ENCODE measurements at places on chromosomes 12 and 14.

DNA sequence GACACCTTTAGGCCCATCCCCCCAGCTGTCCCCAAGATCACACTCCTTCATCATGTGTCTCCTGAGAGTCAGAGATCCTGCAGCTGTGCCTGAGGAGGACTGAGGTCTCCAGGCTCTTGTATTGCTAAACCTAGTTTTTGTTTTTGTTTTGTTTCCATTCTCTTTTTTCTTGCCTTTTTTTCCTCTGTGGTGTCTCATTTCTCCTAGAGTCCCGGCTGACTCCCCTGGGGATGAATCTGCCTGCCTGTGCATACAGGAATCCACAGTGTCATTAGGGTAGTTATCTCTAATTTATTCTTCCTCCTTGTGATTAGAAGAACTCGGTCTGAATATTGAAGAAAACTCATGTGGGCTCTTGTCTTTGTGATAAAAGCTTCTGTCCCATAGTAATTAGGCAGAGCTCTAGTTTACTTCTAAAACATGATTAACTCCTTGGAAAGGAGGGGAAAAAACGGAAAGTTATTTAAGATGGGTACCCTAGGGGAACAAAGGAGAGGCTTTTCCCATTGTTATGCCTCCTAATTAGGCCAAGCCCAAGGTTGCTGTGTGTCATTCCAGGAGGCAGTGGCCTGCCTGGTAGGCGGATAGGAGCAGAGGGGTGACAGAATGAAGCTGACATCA lies 343.2 kb downstream of the ZFP36L1 start:
- peak overlapping the region; percentile 79 for H3K27ac ChIP-seq
- H3K27me3 ChIP-seq: no peaks in the 10 kb centered on the region
- no peaks in the 10 kb centered on the region for H3K4me1 ChIP-seq
- H3K4me3 ChIP-seq: no peak overlapping the region
- H3K36me3 ChIP-seq: no peaks in the 10 kb centered on the region

GRCh38 chr12:54658306-54659264 lies 10.4 kb upstream of the DCD start:
- peaks cover 3% of the 10 kb centered on the region for H3K27me3 ChIP-seq
- DNase-seq: peak; percentile 29
- no peak overlapping the region for H3K4me3 ChIP-seq
- no peaks in the 10 kb centered on the region for H3K4me1 ChIP-seq

GRCh38 chr14:60721326-60722106 lies 2.6 kb downstream of the SIX4 start:
- H3K27me3 ChIP-seq: peaks cover 11% of the 10 kb centered on the region
- no peak overlapping the region for H3K4me3 ChIP-seq
- no peaks in the 10 kb centered on the region for H3K36me3 ChIP-seq
- peak; percentile 20 for DNase-seq
- no peak overlapping the region for H3K27ac ChIP-seq

- peaks cover 5% of the 10 kb centered on the region for H3K4me1 ChIP-seq
- H3K27ac ChIP-seq: no peak overlapping the region
- no peak overlapping the region for H3K4me3 ChIP-seq
Measured at GRCh38 chr12:53596920-53597363, 29.2 kb downstream of the ATF7 start.

GRCh38 chr12:55996201-55996714 lies 818 bp upstream of the SUOX start:
- H3K27me3 ChIP-seq: no peaks in the 10 kb centered on the region
- H3K27ac ChIP-seq: peak overlapping the region; percentile 49
- H3K4me3 ChIP-seq: peak overlapping the region; percentile 63
- H3K36me3 ChIP-seq: peaks cover 46% of the 10 kb centered on the region

- H3K27ac ChIP-seq: no peak overlapping the region
- no peaks in the 10 kb centered on the region for H3K27me3 ChIP-seq
- peaks cover 2% of the 10 kb centered on the region for H3K36me3 ChIP-seq
- H3K4me3 ChIP-seq: no peak overlapping the region
- peaks cover 3% of the 10 kb centered on the region for H3K4me1 ChIP-seq
Measured at GRCh38 chr12:42472376-42472775, 117.2 kb downstream of the PRICKLE1 start.

DNA sequence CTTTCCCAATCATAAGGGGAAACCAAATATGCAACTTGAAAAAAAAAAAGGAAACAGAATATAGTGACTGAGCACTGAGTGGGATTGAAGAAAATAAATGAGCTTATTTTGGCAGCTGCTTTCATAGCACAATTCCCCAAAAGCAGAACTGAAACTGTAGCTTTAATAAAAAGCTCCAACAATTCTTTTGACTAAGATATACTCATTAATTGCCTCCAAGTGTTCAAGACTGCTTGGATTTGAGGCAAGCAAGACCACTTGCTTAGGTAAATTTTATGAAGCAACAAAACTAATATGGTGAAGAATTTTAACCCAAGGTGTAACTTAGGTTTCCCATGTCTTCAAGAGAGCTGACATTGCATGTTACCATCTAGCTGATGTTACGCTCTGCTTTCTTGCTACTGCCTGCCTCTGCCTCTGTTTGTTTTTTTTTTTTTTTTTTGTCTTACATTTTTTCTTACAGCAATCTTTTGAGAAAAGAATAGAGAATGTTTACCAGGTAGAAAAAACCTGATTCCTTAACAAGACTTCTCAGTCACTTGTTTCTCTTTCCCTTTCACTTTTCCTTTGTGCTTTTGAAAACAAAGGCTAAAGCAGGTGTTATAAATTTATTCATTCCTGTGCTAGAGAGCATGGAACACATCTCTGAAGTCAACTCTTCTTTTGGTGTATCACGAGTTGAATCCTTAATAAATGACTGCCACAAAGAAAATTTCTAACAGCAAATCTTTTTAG lies 134.4 kb downstream of the BCAT1 start:
- peak overlapping the region; percentile 43 for H3K27ac ChIP-seq
- H3K4me3 ChIP-seq: no peak overlapping the region
- peak; percentile 65 for DNase-seq
- no peaks in the 10 kb centered on the region for H3K36me3 ChIP-seq
- peaks cover 6% of the 10 kb centered on the region for H3K27me3 ChIP-seq

DNA sequence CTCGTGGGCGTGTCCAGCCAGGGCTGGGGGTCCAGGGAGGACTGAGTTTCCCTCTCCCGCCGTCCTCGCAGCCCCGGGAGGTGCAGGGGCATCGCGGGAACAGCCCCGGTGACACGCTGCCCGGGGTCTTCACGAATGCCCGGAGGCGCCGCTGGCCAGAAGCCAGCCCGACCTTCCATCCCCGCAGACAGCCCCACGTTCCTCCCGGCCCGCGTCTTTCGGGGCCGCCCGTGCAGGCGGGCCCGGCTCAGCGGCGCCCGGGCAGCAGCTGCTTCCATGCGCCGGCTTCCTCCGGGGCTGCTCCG lies 827 bp upstream of the TEDC1 start:
- no peaks in the 10 kb centered on the region for H3K27me3 ChIP-seq
- H3K27ac ChIP-seq: peak overlapping the region; percentile 95
- H3K4me3 ChIP-seq: peak overlapping the region; percentile 59
- no peaks in the 10 kb centered on the region for H3K4me1 ChIP-seq
- DNase-seq: no peak

- DNase-seq: no peak
- no peaks in the 10 kb centered on the region for H3K4me1 ChIP-seq
- H3K4me3 ChIP-seq: no peak overlapping the region
- no peak overlapping the region for H3K27ac ChIP-seq
- H3K36me3 ChIP-seq: no peaks in the 10 kb centered on the region
Measured at GRCh38 chr12:119241049-119241448, 62.3 kb downstream of the HSPB8 start.

GRCh38 chr12:132711080-132711843 lies 620 bp downstream of the PGAM5 start:
- H3K4me1 ChIP-seq: no peaks in the 10 kb centered on the region
- DNase-seq: peak; percentile 49
- peak overlapping the region; percentile 95 for H3K4me3 ChIP-seq
- H3K27ac ChIP-seq: no peak overlapping the region
- H3K27me3 ChIP-seq: no peaks in the 10 kb centered on the region
- H3K36me3 ChIP-seq: no peaks in the 10 kb centered on the region

- no peak overlapping the region for H3K4me3 ChIP-seq
- no peaks in the 10 kb centered on the region for H3K4me1 ChIP-seq
- no peak overlapping the region for H3K27ac ChIP-seq
Measured at GRCh38 chr12:91191513-91192111, 9.0 kb upstream of the DCN start.

DNA sequence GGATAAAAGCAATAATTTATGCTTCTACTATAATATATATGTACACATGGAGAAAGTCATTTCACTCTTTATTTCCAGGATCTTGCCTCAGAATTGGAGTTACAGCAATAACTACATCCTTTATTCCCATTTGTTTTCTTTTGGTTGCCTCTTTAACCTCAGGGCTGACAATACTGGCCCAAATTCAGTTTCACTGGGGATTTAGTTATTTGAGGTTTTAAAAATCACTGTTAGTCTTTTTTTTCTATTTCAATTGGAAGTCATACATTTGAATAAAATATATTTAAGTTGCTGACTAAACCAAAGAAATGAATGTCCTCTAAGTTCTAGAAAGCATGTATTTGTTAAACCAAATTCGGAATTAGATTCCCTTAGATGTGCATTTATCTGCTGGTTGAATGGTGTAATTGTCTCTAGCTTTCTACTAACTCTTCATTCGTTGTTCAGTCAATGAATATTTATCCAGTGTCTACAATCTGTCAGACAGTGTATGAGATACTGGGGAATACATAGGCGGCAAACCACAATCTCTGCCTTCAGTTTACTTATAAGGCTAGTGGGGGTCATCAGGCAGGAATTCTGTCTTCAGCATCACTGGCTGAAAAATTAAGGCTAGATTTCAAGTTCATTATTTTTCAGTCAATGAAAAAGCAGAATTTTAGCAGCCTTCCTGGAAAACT lies 190.8 kb upstream of the ARHGAP5 start:
- no peak overlapping the region for H3K27ac ChIP-seq
- no peaks in the 10 kb centered on the region for H3K36me3 ChIP-seq
- no peak overlapping the region for H3K4me3 ChIP-seq

DNA sequence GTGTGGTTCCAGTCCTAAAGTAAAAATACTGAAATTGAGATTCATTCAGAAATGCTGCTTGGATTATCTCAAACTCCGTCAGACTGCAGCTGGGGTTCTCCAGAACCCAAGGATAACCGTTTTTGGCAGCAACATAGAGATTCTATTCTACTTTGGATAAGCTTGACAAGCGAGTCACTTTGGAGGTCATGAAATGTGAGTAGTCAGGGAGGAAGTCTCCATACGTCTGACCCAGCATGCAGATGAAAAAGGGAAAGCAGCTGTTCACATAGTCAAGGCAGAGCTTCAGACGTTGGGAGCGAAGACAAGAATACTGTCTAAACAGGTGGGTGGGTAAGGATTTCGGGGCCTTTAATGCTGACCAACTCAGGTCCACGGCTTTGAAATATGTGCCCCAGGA lies 14.9 kb upstream of the HSP90B1 start:
- no peak overlapping the region for H3K27ac ChIP-seq
- no peak for DNase-seq
- no peak overlapping the region for H3K4me3 ChIP-seq
- H3K36me3 ChIP-seq: no peaks in the 10 kb centered on the region

DNA sequence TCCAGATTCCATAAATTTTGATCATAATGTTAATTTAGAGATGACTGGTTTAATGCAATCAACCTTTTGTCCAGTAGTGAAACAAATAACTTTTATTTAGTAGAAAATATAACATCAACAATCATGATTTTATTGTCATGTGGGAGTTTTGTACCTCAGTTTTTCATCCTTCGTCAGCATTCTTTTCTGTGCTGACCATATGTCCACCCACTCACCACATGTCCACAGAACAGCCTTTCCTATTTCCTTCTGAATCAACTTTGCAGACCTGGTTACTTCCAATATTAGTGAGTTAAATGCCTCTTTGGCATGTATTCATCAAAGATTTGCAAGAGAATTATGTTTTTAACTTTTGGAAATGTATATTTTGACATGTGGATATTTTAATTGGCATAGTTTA lies 36.8 kb upstream of the CNTN1 start:
- H3K4me3 ChIP-seq: no peak overlapping the region
- no peaks in the 10 kb centered on the region for H3K4me1 ChIP-seq
- no peaks in the 10 kb centered on the region for H3K27me3 ChIP-seq
- DNase-seq: no peak

DNA sequence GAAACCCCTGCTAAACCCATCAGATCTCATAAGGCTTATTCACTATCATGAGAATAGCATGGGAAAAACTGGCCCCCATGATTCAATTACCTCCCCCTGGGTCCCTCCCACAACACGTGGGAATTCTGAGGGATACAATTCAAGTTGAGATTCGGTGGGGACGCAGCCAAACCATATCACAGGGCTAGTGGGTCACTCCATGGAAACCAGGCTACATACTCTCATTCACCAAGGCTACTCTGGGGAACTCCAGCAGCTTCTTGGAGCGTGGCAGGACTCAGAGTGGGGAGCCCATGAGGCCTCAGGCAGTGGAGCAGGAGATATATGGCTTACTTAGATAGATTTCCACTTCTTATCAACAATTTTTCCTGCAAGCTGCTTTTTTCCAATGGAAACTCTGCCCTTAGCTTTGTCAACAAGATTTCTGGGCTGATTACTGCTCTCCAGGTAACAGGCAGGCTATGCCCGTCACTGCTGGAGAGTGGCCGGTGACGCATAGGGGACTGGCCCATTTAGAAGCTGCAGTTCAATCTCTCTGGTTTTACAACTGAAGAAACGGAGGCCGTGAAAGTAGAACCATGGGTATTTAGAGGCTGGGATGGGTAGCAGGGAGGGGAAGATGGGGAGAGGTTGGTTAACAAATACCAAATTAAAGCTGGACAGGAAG lies 16.5 kb downstream of the VDR start:
- H3K27ac ChIP-seq: peak overlapping the region; percentile 74
- H3K36me3 ChIP-seq: no peaks in the 10 kb centered on the region
- peak; percentile 76 for DNase-seq

GRCh38 chr14:31043379-31043778 lies 17.2 kb upstream of the STRN3 start:
- H3K36me3 ChIP-seq: no peaks in the 10 kb centered on the region
- H3K27ac ChIP-seq: no peak overlapping the region
- H3K4me3 ChIP-seq: no peak overlapping the region

DNA sequence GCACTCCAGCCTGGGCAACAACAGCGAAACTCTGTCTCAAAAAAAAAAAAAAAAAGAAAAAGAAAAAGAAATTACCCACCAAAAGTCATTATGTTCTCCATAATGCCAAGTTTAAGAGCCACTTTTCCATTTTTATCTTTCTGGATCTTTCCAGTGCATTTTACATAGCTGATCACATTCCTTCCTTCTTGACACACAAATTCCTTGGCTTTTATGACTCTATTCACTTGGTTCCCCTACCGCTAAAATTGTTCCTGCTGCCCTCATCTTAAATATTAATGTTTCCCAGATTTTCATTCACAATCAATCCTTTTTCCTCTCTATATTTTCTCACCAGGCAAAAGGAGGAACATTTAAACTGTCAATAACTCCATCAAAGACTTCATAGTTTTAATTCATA lies 20.2 kb downstream of the KLHL28 start:
- H3K27ac ChIP-seq: no peak overlapping the region
- H3K27me3 ChIP-seq: no peaks in the 10 kb centered on the region
- H3K4me3 ChIP-seq: no peak overlapping the region
- no peaks in the 10 kb centered on the region for H3K36me3 ChIP-seq
- H3K4me1 ChIP-seq: no peaks in the 10 kb centered on the region

GRCh38 chr12:94706250-94706661 lies 55.9 kb upstream of the TMCC3 start:
- H3K4me1 ChIP-seq: no peaks in the 10 kb centered on the region
- no peak overlapping the region for H3K27ac ChIP-seq
- no peak for DNase-seq
- no peaks in the 10 kb centered on the region for H3K36me3 ChIP-seq
